ENCODE measurements at places on chromosomes 4 and X. TPM values are rescaled to one million over a fixed set of nuclear protein-coding genes. Genes with fewer than 3 reads are reported as not detected.

The MAGEC2 gene
- not detected for total RNA-seq

The SH3RF1 gene
- 8.5 TPM for total RNA-seq

The DCK gene
- 19.6 TPM for total RNA-seq

The DCLK2 gene
- total RNA-seq = 9.9 TPM

The SLC25A5 gene
- 725 TPM for total RNA-seq

The CNGA1 gene
- total RNA-seq = not detected

The VCX gene
- total RNA-seq = not detected

The TMPRSS11A gene
- total RNA-seq = not detected

The RBMXL3 gene
- total RNA-seq = not detected

The CDKL2 gene
- total RNA-seq = 0.42 TPM

The DMP1 gene
- total RNA-seq = not detected

The MMRN1 gene
- not detected for total RNA-seq

The ELMOD2 gene
- 12.9 TPM for total RNA-seq

The MAGEA6 gene
- total RNA-seq = 12.0 TPM
